ENCODE measurements at places on chromosomes 12 and 14. TPM values are rescaled to one million over a fixed set of nuclear protein-coding genes. Genes with fewer than 3 reads are reported as not detected.

Gene ARHGEF40
- total RNA-seq = 61.4 TPM

Gene LRFN5
- 24.1 TPM for total RNA-seq

Gene CLMN
- 0.27 TPM for total RNA-seq

Gene FBXW8
- total RNA-seq = 8.9 TPM

Gene EFS
- 1.0 TPM for total RNA-seq

Gene CD27
- total RNA-seq = 2.0 TPM

Gene TSPAN19
- total RNA-seq = not detected

Gene STAC3
- 2.1 TPM for total RNA-seq

Gene ANKRD9
- 9.8 TPM for total RNA-seq

Gene ATF7
- 8.4 TPM for total RNA-seq

Gene ARID4A
- total RNA-seq = 20.9 TPM

GRCh38 chr12:111428728-111429175, 23.0 kb downstream of the SH2B3 start:
- no peak for ATAC-seq

DNA sequence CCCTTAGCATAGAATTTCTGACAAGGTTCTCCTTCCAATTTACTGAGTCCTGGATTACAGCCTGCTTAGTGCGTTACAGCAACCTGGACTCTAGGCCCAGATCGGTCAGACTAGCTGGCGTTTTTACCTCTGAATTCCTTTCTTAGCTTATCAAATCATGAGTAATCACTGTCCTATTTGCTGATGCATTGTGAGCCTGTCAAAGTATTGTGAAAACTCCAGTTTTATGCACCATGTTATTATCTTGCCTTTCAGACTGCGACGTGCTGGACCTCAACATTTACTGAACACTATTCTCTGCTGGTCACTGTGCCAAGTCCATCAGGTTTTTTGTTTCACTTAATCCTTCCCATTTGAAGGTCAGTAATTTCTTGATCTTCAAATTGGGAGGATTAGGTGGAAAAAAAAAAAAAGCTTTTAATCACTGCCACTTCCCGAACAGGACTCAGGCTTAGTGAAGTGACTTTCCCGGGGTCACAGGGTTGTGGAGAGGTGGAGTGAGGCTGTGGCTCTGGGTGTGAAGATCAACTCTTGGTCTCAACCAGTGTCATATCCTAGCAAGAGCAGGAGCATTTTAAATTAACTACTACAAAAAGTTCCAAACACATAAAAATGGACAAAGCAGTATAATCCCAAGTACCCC, 31.2 kb downstream of the FBXO21 start:
- ATAC-seq = no peak

DNA sequence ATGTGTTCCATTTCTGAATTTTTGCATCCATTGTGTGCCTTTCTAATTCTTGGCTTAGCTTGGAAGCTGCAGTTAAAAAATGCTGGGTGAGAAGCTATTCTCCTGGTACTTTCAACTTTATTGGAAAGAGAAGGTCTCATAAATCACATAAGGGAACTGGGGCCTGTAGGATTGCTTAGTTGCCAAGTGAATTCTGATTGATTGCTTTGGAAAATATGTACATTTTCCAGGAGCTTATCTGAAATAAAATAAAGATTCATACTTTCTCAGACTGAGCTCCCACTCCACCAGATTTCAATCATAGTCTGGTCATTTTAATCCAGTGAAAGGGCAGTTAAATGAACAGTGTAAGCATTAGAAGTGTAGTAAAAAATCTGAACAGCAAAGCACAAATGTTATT, 50.0 kb upstream of the PRICKLE1 start:
- ATAC-seq = no peak

GRCh38 chr12:102317155-102317554, 119.5 kb upstream of the PMCH start:
- no peak for ATAC-seq

DNA sequence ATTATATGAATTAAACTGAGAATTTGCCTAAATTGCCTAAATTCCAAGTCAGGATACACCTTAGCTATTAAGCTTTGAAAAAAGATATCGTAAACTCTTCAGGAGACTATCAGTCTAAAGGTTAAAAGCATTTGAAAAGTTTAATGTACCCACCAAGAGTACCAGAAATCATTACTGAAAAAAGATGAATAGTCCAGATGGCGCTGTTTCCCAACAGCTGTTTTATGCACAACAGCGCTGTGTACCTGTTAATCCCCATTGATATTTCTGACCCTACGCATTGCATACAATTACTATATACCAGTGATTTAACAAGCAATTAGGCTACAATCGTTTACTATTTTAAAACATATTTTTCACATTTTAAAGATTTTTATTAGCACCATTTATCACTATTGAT, 185.0 kb downstream of the PLCZ1 start:
- no peak for ATAC-seq

DNA sequence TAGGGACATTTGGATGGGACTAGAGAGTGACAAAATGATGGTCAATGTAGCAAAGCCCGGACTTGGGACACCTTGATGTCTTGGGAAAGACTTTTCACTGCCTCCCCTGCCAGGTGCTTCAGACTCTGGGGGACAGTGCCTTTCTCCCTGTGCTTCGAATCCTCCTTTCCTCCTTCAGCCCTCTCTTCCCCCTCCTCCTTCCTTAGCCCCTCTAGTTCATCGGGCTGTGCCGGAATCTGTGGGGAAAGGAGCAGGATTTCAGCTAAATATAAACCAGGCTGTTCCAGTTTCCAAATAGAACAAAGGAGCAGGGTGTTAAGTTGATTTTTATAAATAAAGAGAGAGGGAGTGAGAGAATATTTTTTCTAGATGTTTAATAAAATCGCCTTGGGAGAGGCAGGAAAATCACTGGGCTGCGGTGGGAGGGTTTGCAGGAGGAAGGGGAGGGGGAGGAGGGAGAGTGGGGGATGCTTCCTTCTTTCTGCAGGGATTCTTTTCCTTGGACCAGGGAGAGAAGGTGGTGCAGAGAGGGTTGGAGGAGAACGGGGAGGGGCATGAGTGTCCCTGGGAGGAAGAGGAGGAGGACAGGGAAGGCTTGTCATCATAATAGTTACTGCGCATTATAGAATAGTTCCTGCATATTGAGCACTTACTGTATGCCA, 21.3 kb upstream of the CABP1 start:
- ATAC-seq = no peak

GRCh38 chr14:59301354-59301753, 112.9 kb downstream of the DAAM1 start:
- ATAC-seq = no peak

- no peak for ATAC-seq
Measured at GRCh38 chr14:75579882-75580281, 1.5 kb downstream of the FLVCR2 start.

- ATAC-seq = peak; percentile 6
Measured at GRCh38 chr12:129615001-129615400, 288.8 kb downstream of the TMEM132D start.

GRCh38 chr14:81589381-81590065, 55.9 kb upstream of the SEL1L start:
- ATAC-seq = no peak

DNA sequence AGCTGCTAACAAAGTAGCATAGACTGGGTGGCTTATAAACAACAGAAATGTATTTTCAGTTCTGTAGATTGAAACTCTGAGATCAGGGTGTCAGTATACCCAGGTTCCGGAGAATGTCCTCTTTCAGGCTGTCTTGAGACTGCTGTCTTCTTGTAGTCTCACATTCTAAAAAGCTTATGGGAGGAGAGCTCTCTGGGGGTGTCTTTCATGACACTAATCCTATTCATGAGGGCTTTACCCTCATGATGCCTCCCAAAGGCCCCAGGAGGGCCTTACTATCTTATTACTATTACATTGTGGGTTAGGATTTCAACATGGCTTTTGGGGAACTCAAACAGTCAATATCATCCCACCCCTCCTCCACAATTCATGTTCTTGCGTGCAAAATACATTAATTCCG, 94.3 kb downstream of the AEBP2 start:
- ATAC-seq = no peak

GRCh38 chr12:126982707-126983106, 1284.3 kb upstream of the TMEM132C start:
- no peak for ATAC-seq

- ATAC-seq = peak; percentile 64
Measured at GRCh38 chr12:4441355-4442335, 4.0 kb downstream of the FGF6 start.

DNA sequence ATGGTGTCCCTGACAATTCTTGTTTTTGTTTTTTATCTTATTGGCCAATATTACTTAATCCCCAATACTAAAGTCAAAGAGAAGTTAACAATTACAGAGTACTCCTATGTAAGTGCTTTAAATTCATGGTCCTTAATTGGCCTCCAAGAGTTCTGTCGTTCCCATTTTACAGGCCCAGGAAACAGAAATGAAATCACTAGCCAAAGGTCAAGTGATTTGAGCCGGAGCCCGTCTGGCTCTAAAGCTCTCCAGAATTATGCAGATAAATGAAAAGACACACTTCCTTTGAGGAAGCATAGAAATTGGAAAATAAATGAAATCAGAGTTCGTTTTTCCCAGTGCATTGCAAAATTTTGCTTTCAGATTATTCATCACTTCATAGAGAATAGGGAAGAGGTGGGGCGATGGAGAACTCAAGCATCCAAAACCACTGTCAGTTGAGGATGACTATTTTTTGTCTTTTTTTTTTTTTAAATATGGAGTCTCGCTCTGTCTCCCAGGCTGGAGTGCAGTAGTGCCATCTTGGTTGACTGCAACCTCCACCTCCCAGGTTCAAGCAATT, 78.5 kb downstream of the MAP1LC3B2 start:
- ATAC-seq = no peak

DNA sequence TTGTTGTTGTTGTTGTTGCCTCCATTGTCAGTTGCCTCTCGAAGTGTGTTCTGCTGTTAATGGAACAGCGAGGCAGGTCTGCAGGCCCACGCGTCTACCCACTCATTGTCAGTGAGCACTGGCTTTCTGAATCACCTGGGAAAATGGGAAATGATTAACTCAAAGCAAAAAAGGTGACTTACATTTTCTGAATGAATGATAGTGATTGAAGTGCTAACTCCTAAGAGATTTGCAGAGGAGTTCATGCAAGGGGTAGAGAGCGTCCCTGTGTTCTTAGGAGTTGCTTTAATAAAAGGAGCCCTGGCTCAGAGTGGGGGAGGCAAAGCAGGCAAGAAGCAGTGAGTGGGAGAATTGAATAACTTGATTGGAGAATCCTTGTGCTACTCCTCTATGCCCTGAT, 177.6 kb downstream of the CAND1 start:
- no peak for ATAC-seq

- ATAC-seq = no peak
Measured at GRCh38 chr12:89875809-89876208, 167.2 kb upstream of the ATP2B1 start.

DNA sequence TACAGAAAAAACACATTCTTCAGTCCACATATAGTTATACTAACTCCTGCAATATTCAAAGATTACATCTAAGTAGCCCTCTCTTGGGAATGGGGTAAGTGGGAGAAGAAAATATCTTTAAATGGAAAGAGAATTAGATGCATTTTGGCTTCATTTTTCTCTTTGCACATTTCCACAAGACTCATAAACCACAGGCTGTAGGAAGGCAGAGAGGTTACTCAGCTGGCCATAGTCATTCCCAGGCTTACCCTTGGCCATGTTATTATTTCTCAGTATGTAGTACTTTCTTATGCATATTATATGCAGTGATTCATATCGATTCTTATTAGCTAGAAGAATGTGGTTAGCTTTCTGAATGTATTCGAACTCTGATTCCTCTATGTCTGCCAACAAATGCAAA, 92.2 kb downstream of the PTPRR start:
- ATAC-seq = peak; percentile 56

GRCh38 chr14:82911930-82912329, 1378.3 kb upstream of the SEL1L start:
- ATAC-seq = no peak

- peak; percentile 20 for ATAC-seq
Measured at GRCh38 chr12:6182279-6182898, 17.8 kb upstream of the CD9 start.

DNA sequence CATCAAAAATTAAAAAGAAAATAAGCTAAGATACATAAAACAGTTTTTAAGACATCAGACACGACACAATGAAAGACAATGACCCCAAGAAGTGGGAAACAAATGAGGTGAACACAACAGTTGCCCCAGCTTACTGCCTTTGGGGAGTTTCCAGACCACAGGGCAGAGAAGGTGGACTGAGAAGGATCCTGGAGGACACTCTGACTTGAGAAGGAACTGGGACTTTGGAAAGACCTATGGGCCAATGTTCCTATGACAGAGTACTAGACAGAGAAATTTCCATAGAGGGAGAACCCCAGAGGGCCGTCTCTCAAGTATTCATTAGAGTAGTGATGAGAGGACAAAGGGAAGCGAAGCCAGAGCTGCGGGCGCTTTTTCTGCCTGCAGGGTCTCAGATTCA, 6.2 kb upstream of the OR5AU1 start:
- ATAC-seq = no peak

- ATAC-seq = no peak
Measured at GRCh38 chr12:121992059-121992879, 29.4 kb upstream of the BCL7A start.

DNA sequence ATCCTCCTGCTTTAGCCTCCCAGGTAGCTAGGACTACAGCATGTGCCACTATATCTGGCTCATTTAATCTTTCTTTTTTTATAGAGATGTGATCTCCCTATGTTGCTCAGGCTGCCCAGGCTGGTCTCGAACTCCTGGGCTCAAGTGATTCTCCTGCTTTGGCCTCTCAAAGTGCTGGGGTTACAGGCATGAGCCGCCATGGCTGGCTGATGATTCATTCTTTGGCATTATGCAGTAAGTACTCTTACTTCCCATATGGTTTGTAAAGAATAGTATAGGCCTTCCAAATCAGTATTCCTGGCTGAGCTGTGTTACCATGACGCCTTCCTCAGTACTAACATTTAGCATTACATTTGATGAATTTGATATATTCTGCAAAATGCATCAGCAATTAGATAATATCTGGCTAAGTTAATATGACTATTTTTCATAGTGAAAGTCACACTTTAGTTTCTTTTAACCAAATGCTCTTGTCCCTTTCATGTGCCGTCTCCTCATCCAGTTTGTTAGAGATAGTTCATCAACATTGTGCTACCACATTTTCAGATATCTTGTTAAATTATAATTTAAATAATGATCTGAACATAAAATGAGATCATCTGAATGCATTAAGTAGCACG, 3.2 kb upstream of the MIA2 start:
- ATAC-seq = no peak

- ATAC-seq = no peak
Measured at GRCh38 chr14:105085766-105086165, 20.5 kb upstream of the GPR132 start.

DNA sequence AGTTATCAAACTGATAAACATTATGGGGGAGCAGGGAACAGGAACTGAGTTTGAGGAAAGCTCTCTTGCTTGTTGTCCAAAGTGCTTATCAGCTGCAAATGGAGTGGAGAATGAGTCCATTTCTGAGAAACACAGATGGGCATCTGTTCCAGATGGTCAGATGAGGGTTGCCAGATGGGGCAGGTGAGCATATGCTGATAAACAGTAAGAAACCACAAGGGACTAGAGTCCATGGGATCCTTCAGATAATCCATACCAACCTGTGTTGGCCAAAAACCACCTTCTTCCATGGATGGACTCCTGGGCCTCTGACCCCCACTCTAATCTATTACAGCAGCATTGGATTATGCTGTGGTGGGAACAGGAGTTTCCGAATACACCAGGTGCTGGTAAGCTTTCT, 38.3 kb downstream of the GNS start:
- ATAC-seq = no peak

GRCh38 chr12:116161588-116161987, 115.9 kb downstream of the MED13L start:
- ATAC-seq = no peak

- no peak for ATAC-seq
Measured at GRCh38 chr12:5736527-5736926, 208.5 kb downstream of the ANO2 start.

GRCh38 chr14:87732562-87732961, 260.4 kb downstream of the GALC start:
- no peak for ATAC-seq

GRCh38 chr14:23641915-23642588, 5.9 kb downstream of the DHRS2 start:
- ATAC-seq = no peak

Data from motor neuron (in vitro differentiated cells).